ENCODE measurements at places on chromosomes 13 and 19.

- DNase-seq, result no peak
These were observed 3.1 kb downstream of the VPS36 start for GRCh38 chr13:52447354-52447753.

DNA sequence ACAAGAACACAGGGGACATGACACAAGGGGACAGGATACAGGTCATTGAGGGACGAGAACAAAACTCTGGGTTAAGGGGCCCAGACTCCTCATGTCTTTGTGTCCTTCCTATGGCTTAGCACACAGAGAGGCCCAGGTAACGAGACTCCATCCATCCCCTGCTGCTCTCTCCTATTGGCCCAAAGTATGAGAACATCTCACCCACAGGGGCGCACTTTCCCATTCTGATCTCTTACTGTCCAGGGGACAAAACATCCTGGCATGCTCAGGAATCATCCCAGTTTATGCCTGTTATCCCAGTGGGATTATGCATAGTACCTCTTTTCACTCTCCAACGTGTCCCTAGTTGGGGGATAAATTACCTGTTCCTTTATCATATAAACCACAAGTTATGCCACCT lies 19.2 kb downstream of the C13orf42 start:
- DNase-seq, result no peak

GRCh38 chr13:45468635-45469034 lies 3.9 kb downstream of the COG3 start:
- no peak for DNase-seq

- DNase-seq, result no peak
These were observed 3.7 kb downstream of the HNRNPL start for GRCh38 chr19:38846097-38846496.

DNA sequence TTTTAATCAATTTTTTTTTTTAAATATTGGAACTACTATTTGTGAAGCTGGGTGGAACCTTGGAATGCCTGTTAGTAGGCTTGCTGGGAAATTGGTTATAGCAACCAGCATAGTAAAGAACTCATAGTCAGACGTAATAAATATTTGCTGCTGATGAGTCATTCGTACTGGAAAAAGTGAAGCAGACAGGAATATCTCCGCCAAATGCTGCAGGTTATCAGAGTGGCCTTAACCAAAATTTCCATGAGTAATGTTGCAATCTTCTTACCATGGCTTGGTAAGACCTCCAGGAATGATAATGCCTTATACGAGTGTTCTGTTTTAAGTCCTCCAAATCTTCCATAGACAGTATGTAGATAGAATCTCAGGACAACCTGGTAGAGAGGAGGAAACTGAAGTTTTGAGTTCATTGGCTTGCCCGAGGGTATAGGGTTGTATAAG lies 34.2 kb downstream of the MBNL2 start:
- DNase-seq, result no peak

GRCh38 chr19:38425222-38425809 lies 703 bp downstream of the RASGRP4 start:
- DNase-seq, result no peak

DNA sequence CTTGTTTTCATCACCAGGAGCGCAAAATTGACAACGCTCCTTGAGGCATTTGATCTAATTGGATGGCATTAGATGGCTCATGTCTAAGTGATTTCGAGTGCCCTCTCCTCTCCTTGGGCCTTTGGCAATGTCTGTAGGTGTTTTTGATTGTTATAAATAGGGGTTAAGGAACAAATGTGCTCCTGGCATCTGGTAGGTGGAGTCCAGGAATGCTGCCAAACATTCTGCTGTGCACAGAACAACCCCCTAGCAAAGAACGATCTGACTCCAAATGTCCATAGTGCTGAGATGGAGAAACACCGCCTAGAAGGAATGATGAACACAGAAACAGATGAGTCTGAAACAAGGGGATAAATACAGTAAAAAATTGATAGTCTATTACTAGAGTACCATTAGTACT lies 68.0 kb upstream of the C1QTNF9B start:
- DNase-seq, result no peak

DNA sequence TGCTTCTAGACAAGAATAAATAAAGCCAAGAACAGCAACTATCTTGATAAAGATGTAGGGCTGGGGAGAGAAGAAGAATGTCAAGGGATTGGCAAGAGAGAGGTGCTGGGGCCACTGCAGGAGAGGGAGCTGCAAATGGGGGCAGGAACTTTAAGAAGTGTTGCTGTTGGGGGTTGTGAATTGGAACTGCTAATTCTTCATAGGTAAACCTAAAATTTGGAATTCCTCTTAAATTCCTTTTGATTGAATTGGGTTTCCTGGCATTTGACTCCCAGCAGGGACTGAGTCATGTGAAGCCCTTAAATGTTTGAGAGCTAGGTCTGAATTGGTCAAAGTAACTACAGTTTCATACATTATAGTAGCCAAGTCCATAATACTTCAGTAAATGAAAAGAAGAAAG lies 305.6 kb upstream of the TMTC4 start:
- DNase-seq, result no peak

DNA sequence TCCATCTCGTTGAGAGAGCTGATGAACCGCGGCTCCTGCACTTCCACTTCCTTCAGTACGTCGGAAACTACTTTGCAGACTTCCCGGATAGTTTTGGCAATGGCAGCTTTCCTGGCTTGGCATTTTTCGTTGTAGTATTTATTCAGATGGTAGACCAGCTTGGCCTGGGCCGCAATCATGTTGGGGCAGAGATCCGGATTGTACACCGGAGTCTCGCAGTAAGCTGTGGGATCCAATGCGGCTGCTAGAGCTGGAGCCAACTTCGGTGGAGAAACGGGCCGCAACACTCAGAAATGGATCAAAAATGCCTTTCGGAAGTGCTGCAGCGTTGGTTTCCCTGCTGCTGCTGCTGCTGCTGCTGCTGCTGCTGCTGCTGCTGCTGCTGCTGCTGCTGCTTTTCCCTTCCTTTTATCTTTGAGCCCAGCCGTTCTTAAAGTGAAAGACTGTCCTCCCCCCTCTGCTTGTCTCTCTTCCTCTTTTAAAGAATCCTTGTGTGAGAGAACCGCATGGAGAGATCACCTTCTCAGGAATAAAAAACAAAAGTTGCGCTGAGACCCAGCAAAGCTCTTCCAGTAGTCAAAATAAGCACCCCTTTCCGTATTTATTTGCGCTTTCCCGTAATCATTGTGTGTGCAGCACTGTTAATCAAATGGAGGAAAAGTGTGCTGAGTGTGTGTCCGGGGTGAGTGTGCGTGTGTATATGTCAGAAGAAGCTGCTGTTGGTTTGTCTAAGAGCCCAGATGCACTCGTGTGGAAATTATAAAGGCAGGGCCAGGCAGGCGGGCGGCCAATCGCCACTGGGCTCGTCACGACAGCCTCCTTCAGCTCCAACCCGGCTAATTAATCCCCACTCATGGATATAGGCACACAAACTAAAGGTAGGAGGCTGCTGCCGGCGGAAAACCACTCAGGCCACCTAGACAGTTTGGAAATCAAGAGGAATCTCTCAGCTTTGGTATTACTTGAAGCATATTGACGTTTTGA lies at the start of gene MAB21L1:
Gene MAB21L1, minus strand, starts transcription at position 730 of the 984 bp plus-strand sequence. Its CDS starts 551 bp downstream, at position 179.
- DNase-seq, result no peak

DNA sequence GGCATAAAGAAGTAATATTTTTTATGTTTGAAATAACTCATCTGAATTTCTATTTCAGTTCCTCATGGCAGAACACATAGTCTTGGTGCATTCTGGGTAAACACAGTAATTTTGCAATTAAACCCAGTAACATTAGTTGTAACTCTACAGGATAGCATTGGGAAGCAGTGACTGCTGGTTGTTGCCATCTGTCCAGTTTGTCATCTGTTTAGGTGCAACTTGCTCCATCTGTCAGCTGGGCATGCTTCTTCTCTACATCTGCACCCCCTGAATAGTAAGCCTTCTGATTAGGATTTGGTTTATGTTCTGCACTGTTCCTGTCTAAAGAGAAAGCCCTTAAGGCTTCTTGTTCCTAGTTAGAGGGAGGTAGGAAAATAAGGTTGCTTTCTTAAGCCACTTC lies 63.5 kb upstream of the CSNK1A1L start:
- DNase-seq, result no peak

DNA sequence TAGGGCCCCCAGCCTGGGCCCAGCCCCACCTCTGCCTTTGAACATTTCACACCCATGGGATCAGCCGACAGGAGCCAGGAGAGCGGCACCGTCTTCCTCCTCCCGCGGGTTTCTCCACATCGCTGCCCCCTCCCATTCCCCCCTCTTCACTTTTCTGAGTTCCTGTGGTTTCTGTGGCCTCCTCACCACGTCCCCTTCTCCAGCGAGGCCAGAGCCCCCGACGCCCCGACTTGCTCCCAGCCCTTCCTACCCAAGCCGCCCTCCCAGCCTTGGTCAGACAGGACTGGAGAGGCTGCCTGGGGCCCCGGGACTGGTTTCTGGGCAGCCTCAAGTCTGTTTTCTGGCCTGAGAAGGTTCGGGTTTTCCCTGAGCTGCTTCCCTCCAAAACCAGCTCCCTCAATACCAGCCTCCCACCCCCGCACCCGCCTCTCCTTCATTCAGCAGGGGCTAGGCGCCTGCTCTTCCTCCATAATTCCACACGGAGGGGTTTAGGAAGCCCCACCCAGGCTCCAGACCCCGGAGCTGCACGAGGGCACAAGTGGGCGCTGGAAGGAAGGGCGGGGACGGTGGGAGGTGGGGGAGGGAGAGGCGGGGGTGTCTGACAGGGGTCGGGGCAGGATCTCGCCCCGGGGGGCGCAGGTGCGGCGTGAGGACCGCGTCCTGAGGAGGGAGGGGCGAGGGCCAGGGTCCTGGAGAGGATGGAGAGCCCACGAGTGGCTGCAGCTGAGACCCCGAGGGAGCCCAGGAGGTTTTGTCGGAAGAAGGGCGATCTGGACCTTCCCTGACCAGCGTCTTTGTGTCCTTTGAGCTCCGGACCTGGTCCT lies 4.0 kb upstream of the SIGLEC10 start:
- no peak for DNase-seq

GRCh38 chr19:54084410-54084809 lies 3.2 kb upstream of the TARM1 start:
- DNase-seq, result no peak

GRCh38 chr13:100988921-100989320 lies 314.3 kb upstream of the TMTC4 start:
- DNase-seq, result no peak

DNA sequence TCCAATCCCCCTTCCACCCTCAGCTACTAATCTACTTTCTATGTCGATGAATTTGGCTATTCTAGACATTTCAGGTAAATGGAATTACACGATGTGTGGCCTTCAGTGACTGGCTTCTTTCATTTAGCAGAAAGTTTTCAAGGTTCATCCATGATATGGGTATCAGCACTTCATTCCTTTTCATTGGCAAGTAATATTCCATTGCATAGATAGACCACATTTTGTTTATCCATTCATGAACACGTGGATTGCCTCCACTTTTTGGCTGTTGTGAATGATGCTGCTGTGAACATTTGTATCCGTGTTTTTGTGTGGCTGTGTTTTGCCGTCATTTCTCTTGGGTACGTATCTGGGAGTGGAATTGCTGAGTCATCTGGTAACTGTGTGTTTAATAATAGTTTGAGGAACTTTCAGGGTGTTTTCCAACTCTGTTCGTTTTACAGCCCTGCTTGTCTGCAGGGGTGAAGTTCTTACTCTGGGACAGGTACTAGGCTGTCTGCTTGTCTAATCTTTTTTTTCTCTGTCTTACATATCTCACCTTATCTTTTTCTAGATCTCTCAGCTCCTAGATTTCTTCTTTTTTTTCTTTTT lies 32.5 kb downstream of the MARK4 start:
- no peak for DNase-seq

DNA sequence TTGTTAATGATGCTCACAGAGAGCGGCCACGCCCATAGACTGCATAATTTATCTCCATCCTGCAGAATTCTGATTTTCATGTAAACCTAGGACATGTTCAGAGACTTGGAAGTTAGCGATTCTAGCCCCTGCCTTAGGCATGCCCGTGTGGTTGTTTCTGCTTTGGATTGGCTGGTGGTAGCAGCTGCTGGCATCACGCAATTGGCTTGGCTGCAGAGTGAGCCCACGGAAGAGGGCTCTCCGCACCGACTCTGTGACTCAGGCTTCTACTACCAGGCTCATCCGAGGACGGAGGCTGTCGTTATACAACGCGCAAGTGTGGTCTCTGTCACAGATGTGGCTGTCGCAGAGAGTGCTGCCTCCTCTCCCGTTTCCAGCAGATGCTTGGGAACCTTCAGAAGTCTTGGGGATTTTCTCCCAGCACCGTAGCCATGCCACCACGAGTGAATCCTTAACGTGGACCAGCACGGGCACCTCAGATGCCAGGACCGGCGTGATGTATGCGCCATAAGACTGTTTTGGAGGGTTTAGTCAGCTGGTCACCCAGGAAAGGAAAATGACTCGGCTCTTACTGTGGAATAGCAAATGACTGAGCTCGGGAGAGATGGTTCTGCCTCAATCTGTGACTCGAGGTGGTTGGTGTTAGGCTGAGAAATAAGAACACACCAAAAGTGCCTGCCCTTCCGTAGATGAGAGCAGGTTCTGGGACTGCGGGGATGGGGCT lies 61.0 kb upstream of the F7 start:
- no peak for DNase-seq

DNA sequence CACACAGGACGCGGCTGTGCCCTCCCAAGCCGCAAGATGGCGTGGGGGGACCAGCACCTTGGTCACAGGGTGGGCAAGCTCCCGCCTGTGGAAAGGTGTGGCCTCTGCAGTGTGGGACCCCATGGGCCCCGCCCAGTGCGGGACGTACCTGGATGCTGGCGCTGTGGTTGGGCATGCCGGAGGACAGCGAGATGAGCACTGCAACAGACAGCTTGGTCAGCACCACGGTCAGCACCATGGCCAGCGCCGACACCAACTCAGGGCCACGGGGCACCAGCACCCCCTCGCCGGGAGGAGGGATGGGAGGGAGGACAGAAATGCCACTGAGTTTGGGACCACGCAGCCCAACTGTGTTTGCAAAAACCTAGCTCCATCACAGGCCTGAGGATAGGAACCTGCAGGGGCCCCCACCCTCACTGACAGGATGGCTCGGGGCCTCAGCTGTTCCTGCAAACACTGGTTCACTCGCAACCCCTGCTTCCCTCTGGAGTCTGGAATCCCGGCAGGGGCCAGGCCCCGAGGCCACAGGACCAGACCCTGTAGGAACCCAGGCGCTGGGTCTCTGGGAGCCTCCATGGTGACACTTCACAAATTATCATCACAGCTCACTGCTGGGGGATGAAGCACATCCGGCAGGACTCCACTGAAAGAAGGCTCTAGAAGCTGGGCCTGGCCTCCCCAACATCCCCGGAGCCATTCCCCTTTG lies 27.1 kb downstream of the IZUMO4 start:
- DNase-seq, result no peak

Data from stimulated activated CD4-positive, alpha-beta T cell treated with anti-CD3 and anti-CD28 coated beads, Interleukin-4, amount 100 ng/mL, for 48 hours (primary cell).